ENCODE measurements at places on chromosomes 7 and 10.

GRCh38 chr7:98224701-98225181 is 13.5 kb downstream of the BHLHA15 start:
- DNase-seq, result no peak

DNA sequence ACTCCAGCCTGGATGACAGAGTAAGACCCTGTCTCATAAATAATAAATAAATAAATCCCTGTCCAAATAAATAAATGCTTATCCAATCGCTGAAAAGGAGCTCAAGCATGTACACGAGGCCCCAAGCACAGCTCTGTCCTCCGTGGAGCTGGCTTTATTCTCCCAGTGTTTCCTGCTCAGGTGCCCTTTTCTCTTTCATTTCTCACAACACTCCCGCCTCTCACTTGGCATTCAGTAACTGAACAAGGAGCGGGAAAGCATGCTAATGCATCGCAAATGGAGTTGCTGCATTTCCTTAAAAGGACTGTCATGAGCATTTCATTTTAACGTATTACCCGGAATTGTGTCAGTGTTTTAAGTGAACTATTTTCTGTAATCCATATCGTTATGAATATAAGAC is 210.9 kb upstream of the C7orf33 start:
- no peak for DNase-seq

DNA sequence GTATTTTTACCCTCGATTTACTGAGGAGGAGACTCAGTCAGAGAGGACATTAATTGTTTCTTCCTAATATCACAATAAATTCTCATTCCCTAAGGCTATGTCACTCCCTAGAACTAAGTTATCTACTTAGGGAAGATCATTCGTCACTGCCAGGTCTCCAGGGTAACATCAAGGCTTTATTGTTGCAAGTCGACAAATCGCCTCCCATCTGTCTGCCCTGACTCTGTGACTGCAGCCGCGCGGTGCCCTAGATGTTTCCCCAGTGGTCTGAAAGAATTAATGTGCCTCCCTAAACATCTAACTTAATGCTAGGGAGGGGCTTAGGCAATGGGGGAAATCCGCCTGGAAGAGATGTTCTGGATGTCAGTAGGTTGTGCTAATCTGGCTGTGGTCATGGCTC is 558.8 kb upstream of the C7orf33 start:
- DNase-seq, result no peak

DNA sequence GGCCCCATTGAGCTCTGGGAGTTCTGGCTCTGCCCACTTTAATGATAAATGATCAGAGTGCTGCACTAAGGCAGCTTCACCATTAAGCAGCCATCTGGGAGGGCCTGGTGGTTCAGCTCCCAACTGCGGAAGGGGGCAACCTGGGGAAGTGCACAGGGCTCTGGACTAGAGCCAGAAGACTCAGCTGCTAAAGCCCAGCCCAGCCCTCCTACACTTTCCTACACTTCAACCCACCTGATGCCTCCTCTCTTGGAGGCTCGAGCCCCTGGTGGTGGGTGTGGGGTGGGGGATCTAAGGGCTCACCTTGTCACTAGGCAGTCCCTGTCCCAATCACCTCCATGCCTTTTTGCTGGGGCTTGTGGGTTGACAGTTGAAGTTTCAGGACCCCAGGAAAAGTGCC is 60.6 kb upstream of the ANTXRL start:
- no peak for DNase-seq

GRCh38 chr10:104449391-104449790 is 95.8 kb downstream of the CFAP58 start:
- DNase-seq, result no peak

GRCh38 chr7:32221056-32221455 is 150.8 kb upstream of the PDE1C start:
- DNase-seq, result no peak

GRCh38 chr7:42494736-42495135 is 257.7 kb upstream of the GLI3 start:
- DNase-seq, result no peak

DNA sequence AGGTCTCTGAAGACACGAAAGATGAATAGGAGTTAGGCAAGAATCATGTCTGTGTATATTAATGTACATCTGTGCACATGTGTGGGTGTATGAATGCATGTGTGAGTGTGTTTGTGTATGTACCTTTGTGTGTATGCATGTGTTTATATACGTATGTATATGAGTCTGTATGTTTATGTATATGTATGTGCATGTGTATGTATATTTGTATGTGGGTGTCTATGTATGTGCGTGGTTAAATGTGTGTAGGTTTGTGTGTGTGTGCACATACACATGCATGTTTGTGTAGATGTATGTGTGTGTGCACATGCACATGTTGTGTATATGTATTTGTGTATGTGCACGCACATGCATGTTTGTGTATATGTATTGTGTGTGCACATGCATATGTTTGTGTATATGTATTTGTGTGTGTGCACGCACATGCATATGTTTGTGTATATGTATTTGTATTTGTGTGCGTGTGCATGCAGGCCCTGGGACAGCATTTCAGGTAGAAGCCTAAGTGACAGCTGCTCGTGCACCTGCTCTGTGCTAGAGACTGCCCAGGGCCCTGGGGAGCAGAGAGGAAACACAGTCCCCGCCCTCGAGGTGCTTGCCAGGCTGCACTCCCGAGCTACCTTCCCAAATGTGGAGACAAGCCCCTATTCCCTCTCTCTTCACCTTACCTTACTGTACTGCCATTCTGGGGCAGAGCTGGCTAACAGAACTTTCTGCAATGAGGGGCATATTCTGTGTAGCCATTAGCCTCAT is 12.1 kb downstream of the PNLIPRP1 start:
- no peak for DNase-seq

DNA sequence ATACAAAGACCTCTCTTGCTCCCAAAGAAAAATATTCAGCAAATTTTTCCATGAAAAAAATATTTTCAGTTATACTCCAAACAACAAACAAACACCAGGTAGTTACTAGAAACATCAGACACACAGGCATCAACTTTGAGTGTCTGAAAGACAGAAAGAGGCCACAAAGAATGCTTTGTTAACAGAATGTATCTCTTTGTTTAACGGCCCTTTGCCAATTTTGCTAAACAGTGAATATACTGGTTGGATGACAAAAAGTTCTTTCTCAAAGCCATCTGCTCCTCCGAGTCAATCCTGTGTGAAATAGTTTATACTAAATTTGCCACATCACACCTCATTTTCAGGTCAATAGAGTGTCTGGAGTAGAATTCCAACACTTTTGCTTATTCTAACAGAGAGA is 216.7 kb upstream of the PHF14 start:
- DNase-seq, result no peak

GRCh38 chr7:114021135-114021534 is 102.3 kb upstream of the PPP1R3A start:
- DNase-seq, result no peak

DNA sequence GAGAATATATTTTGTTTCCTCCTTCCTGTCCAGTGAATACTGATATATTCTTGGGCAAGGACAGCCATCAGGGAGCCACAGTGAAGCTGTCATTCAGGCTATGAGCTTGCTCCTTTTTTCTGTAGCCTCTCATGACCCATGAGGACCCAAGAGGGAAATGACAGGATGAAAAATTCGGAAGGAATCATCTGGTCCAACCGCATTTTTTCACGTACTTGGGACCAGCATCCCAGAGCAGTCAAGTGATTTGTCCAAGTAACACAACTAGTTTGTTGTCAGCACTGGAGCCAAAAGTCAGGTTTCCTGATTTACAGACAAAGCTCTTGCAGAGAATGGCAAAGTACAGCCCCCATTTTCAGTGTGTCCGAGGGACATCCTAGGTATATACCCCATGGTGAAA is 47.2 kb upstream of the AGBL3 start:
- no peak for DNase-seq

- DNase-seq, result no peak
Measured at GRCh38 chr10:114513381-114513792, 109.1 kb upstream of the AFAP1L2 start.

GRCh38 chr10:14366760-14367159 is 36.0 kb upstream of the FRMD4A start:
- no peak for DNase-seq

GRCh38 chr7:119959811-119960210 is 313.2 kb upstream of the KCND2 start:
- DNase-seq, result no peak

- DNase-seq, result peak; percentile 90
Measured at GRCh38 chr10:61662794-61663259, at the start of gene CABCOCO1. CABCOCO1 (plus strand) TSS chr10:61662929; CDS start chr10:61662973, 44 bp downstream.

GRCh38 chr7:44264221-44264931 is 61.0 kb downstream of the CAMK2B start:
- DNase-seq, result no peak

DNA sequence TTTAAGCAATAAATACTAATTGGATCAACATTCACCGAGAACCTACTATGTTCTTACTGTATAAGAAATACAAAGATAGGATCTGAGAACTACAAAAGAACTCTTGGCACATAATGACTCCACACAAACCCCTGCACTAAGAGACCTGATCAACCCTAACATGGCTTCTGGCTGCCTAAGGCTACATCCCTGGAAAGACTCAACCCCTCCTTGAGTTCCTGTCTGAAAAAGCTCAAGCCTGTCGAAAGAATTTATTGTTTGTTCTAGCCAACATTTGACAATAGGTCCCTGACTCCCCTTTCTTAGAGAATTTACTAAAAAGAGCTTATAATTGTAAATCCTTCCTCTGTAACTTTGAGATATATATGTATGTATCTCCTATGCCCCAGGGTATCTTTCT is 125.3 kb upstream of the SGCE start:
- DNase-seq, result no peak

- DNase-seq, result no peak
Measured at GRCh38 chr10:20454331-20454730, 442.8 kb downstream of the NEBL start.

DNA sequence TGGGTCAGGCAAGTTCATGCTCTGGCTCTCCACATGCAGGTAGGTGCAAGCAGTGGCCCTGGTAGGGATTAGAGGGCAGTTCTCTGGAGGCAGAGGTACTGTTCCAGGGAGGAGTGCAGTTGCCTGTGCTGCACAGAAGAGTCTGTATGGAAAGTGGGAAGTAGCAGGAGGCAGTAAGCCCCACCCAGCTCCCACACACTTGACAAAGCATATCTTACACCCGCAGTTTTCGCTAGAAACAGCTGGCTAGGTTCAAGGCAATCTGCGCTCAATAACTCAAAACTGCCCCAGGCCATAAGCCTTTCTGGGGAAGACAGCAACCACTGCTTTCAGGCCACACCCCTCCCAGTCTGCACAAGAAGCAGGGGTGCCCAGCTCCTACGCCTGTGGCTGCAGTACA is 33.1 kb upstream of the ARMC3 start:
- DNase-seq, result no peak

DNA sequence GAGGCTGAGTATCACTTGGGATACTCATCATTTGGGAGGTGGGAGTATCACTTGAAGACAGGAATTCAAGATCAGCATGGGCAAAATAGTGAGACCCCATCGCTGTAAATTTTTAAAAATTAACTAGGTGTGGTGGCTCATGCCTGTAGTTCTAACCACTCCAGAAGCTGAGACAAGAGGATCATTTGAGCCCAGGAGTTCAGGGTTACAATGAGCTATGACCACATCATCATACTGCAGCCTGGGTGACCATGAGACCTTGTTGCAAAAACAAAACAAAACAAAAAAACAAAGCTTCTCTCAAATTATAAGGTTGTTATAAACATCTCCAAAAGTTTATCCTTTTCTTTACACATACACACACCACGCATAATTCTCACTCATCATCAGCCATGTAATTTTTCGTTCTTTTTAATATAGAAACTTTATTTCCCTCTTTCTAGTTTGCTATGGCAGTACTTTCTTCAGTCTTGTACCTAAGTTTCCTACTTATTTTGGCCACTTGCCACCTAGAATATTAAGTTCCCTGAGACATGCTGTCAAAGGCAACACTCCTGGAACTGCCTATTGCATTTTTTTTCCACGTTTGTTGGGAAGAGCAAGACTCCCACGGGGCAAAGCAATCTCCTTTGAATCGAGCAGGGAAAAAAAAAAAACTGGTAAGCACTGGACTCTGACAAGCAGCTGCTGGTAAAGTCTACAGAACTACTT is 37.1 kb downstream of the SKIDA1 start:
- DNase-seq, result no peak

DNA sequence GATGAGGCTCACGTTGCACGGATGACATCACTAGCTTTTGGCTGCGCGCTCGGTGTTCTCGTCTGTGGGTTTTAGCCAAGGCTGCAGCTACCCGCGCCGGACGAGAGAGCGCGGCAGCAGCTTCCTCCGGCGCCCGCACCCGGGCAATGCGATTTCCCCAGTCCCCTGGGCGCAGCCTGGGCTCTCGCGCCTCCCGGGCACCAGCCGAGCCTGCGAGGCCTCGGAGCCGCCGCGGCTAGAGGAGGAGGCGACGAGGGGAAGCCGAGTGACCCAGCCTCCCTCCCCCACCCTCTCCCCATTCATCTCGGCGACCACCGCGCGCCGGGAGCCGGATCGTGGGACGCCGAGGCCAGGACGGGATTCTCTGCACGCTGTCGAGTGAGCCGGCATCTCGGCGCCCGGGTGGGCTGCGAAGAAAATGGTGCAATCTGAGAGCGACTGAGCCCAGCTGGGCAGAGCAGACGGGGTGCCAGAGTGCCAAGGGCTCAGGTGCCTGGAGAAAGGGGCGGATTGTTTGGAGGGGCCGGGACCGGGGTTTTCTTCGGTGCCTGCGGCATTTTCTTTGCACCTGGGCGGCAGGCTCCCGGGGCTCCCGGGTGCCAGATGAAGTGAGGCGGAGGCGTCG is 1.2 kb upstream of the TMEM178B start:
- DNase-seq, result no peak

- no peak for DNase-seq
Measured at GRCh38 chr7:505171-505570, 14.5 kb downstream of the PDGFA start.

DNA sequence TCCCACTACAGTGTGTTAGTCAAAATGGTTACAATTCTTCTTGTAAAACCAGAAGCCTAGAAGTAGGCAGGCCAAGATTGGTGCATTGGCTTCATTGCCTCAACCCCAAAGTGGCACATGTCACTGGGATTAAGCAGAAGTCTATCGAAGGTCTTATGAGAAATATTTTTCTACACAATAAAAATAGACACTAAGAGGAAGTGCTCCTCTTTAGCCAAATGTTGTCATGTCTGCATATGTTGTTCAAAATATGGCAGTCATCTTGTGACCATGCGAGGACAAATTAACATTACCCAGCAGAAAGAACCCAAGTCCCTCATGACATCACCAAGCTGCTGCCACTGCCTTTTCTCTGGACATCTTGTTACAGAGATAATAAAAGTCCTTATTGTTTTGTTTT is 6.3 kb upstream of the NSMCE4A start:
- DNase-seq, result no peak

GRCh38 chr7:105688617-105689016 is 107.3 kb upstream of the EFCAB10 start:
- no peak for DNase-seq

DNA sequence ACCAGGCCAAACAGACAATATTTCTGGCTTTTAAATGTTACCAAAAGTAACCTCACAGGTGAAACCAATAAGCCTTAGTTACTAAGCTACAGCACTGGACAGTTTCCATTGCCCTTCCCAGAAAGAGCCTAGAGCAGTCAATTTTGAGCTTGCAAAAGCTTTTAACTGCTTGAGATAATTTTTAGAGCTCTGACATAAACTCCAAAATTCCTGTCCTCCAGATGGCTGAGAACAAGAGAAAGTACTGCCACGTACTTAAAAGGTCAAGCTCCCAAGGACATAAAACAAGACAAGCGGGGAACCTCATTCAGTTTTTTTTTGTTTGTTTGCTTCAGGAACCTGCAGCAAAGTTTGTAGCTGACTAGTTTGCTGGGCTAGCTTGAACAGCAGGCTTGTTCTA is 54.1 kb downstream of the BBS9 start:
- DNase-seq, result no peak

- no peak for DNase-seq
Measured at GRCh38 chr7:102275123-102275703, 11.5 kb upstream of the SH2B2 start.

- no peak for DNase-seq
Measured at GRCh38 chr10:118358327-118358726, 16.2 kb upstream of the FAM204A start.
